ENCODE measurements at places on chromosomes 2 and 18. TPM values are rescaled to one million over a fixed set of nuclear protein-coding genes. Genes with fewer than 3 reads are reported as not detected.

The DYNAP gene
- total RNA-seq, result not detected

DNA sequence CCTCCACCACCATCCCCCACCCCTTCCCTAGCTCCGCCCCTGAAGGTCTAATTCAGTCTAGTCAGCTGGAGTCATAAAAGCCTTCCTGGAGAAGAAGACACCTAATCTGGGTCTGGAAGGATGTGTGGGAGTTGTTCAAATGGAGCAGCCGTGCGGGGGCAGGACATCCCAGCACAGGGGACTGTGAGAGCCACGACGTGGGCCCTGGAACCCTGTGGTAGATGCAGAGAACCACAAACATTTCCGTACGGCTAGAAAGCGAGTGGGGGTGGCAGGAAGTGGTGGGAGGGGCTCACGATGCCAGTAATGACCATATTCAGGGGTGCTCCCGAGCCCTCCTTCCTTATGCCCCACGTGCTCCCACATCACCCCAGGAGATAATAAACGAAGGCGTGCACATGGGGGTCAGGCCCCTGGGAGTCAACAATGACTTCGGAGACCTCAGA lies 20.9 kb upstream of the COL6A3 start:
- no peak for DNase-seq

DNA sequence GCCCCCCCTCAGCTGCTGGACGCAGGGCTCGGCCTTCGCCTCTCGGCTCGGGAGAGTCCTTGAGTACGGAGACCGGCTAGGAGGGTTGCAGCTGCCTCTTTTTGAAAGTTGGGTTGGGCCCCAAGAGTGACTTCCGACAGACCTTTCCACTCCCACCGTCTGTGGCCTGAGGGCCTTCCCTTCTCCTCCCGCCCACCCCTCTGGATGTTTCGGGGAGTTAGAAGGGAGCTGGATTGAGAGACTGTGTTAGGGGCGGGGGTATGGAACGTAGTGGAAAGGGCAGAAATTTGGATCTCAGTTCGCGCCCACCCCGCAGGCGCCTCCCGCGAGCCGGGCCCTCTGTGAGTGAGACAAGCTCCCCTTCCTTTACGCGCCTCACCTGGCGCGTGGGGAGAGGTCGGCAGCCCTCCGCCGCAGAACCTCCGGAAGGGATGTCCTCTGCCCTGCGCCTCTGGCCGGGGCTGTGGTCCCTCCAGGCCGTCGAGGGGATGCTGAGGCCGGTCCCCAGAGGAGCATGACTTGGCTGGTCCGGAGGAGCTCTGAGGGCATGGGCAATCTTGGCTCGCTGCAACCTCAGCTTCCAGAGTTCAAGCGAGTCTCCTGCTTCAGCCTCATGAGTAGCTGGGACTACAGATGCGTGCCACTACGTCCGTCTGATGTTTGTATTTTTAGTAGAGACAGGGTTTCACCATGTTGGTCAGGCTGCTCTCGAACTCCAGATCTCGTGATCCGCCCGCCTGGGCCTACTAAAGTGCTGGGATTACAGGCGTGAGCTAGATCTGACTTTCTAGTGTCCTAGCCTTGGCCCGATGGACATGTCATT lies 15.9 kb downstream of the C2orf74 start:
- no peak for DNase-seq

DNA sequence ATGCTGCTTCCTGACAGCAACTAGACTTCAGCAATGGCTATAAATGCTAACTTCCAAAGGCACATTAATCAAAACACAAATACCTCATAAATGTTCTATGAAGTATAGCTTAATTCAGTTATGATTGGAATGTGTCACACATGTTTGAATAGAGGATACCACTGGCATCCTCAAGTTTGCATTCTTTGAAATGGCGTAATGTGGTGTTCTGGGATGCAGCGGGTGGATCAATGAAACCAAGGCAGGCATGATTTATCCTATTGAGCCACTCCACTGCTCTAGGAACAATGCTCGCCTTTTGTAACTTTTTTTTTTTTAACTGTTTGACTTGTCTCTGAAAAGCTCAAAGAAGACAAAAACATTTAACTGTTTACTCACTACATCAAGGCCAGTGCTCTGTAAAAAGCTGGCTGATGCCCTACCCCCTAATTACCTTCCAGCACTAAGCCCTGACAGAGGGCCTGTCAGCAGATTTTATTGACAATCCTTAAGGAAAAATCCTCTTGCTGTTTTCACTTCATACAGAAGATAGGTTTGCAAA lies 278.8 kb upstream of the SESTD1 start:
- no peak for DNase-seq

GRCh38 chr2:216081487-216082116 lies at the start of the genes PECR and TMEM169:
Gene PECR (minus strand): TSS chr2:216081809. CDS start chr2:216081741, 68 bp downstream.
Gene TMEM169 (plus strand): TSS chr2:216081919. CDS start chr2:216095964, 14,045 bp downstream.
- peak; percentile 57 for DNase-seq

DNA sequence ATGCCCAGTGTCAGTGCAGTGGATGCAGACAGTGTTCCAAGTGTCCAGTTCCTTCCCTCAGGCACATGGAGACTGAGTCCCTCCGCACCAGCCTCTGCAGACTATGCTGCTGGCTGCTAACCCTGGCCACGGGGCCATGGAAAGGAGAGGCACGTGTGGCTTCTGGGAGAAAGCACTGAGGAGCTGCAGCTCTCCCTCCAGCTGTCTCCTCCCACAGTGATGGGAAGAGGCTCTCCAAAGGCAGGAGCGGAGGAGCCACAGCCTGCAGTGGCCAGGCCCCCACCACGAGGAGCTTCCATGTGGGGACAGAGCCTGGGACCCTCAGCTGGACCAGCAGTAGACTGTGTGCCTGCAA lies 141.1 kb downstream of the NDUFA10 start:
- DNase-seq, result no peak

The TMEFF2 gene
- 0.14 TPM for total RNA-seq

The COL5A2 gene
- total RNA-seq, result 1,068 TPM

DNA sequence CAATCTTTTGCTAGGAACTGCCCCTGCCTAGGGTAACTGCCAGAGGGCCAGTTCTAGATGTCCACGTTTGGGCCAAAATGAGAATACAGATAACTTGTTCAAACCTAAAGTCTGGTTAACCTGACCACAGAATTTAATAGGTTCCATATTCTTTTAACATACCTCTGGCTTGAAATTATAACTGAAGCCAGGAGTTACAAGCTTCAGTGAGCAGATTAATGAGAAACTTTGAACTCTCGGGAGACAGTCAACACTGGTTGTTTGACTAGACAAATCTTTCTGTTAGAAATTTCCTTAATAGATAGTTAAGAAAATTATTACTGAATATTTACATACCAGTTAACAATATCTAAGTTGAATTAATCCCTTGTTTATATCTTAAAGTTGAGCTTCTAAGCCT lies 110.0 kb upstream of the KLF7 start:
- no peak for DNase-seq

DNA sequence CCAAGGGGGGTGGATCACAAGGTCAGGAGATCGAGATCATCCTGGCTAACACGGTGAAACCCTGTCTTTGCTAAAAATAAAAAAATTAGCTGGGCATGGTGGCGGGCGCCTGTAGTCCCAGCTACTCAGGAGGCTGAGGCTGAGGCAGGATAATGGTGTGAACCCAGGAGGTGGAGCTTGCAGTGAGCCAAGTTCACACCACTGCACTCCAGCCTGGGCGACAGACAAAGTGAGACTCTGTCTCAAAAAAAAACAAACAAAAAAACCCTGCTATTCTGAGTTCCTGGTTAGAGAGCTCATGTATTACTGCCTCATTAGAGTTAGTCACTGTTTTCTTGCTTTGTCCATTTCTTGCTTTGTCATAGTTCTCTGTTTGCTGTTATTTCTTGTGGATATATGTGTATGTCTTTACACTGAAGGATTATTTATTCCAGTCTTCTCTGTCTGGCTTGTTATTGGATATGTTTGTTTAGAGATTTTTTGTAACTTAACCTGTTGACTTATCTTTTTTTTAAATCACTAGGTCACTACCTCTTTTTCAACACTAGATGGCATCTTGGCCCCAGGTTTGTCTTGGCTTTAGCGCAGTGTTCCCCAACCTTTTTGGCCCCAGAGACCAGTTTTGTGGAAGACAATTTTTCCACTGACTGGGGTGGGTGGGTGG lies 17.0 kb downstream of the TTLL4 start:
- peak; percentile 15 for DNase-seq

The TRMT61B gene
- 29.4 TPM for total RNA-seq

The DSC1 gene
- 0.14 TPM for total RNA-seq

GRCh38 chr18:35334821-35335220 lies 9.4 kb downstream of the ZNF24 start:
- DNase-seq, result no peak

GRCh38 chr2:134281815-134282419 lies 28.0 kb downstream of the MGAT5 start:
- DNase-seq, result no peak

- DNase-seq, result no peak
Measured at GRCh38 chr2:178177066-178177679, 17.1 kb upstream of the OSBPL6 start.

The HOXD13 gene
- 5.2 TPM for total RNA-seq

The MYOM1 gene
- 0.10 TPM for total RNA-seq

The IFIH1 gene
- total RNA-seq, result 5.1 TPM

DNA sequence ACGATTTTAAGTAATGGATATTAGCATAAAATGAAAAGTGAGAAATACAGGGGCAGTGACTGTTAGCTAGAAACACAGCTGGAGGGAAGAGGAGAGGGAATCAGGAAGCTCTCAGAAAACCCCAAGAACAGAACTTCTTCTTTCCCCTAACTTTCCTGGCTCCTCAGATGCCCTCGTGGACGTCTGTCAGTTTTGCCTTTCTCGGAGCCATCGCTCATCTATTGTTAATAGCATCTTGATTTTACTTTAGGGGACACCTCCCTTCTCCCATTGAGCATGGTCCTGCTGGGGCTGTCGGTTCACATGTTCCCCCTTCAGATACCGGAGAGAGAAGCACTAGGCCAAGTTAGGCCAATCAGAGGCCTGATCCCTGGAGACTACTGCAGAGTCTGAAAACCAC lies 2.3 kb upstream of the PLEK start:
- DNase-seq, result no peak

GRCh38 chr2:19949071-19949470 lies 40.8 kb downstream of the WDR35 start:
- DNase-seq, result no peak

DNA sequence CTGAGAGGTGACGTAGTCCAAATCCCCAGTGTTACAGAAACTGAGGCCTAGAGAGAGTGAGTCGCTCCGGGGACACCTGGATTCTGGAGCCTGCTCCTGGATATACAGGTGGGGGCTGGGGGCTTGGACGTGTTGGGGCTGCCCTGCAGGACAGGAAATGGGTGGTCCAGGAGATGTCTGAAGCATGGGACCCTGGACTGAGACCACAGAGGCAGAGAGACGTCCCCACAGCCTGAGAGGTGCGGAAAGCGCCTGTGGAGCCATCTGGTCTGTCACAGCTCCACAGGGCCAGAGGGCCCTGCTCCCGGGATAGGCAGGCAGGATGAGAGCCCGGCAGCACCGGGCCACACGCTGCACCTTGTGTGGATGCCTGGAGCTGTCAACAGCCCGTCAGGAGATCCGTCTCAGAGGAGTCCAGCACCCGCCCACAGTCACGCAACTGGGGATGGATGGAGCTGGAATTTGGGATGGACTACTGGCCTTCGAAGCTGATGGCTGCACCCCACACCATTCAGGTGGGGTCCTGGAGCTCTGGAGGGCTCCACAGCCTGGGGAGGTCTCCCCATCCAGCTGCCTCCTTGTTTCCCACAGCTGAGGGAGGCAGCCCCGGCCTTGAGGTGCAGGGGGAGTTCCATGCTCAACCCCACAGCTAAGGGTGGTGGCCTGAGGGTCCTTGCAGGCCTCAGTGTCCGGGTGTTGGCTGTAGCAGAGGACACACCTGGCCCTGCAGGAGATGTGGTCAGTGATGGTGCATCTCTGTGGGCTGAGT lies 303.0 kb downstream of the NDUFA10 start:
- no peak for DNase-seq

GRCh38 chr2:74747411-74748080 lies 86.4 kb upstream of the HK2 start:
- no peak for DNase-seq

GRCh38 chr2:204576362-204576979 lies 31.2 kb downstream of the PARD3B start:
- no peak for DNase-seq

The FBXO48 gene
- total RNA-seq, result 0.75 TPM

The STARD6 gene
- total RNA-seq, result 0.57 TPM

GRCh38 chr2:163626639-163627109 lies 109.1 kb downstream of the FIGN start:
- DNase-seq, result no peak

- no peak for DNase-seq
Measured at GRCh38 chr2:203625701-203626100, 80.7 kb upstream of the CD28 start.

DNA sequence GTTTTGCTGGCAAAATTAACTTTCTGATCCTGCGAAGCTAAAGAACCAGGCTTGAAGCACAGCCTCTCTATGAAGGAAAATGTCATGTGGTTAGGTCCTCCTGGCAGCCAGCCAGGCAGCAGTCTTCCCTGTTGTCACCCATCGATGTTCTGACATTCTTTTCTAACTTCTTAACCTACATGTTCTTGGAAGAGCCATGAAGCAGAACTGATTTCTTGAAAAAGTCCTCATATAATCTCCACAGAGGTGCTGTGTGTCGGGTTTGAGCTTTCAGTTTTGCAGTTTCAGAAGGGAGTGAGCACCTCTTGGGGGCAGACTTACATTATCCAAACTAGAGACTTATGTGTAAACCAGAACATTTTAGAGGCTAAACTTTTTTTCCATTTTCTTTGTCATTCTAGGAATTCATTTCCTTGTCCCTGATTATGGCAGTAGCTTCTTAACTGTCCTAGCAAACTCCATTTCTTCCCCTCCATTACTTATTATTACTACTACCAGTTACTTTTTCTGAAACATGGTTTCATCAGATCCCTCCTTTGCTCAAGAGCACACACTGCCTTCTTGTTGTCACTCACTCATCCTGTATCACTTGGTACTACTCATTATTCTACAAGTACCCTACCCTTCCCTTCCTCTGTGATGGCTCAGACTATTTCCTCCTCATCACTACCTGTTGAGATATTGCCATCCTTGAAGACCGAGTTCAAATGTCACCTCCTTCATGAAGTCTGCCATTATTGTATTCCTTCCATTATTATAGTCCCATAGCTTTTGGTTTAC lies 31.1 kb downstream of the DOK1 start:
- no peak for DNase-seq

GRCh38 chr2:27993402-27993787 lies 102.9 kb downstream of the BABAM2 start:
- DNase-seq, result no peak

The SLC19A3 gene
- 12.3 TPM for total RNA-seq

GRCh38 chr2:88933980-88934379 lies 242.5 kb downstream of the RPIA start:
- DNase-seq, result no peak

The MERTK gene
- 1.2 TPM for total RNA-seq

- DNase-seq, result no peak
Measured at GRCh38 chr2:239778042-239778851, 246.9 kb downstream of the NDUFA10 start.

DNA sequence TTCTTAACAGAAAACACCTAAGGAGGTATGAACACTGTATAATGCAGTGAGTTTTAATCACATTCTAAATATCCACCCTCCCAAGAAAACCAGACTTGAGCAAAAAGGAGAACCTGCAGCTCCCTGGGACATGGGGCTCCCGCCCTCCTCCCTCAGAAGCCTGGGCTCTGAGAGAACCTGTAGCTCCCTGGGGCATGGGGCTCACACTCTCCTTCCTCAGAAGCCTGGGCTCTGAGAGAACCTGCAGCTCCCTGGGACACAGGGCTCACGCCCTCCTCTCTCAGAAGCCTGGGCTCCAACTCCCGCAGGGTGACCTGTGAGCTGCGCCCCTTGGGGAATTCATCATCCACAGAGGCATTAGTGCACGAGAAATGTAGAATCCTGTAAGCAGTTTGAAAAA lies 222.9 kb downstream of the SNTG2 start:
- no peak for DNase-seq

GRCh38 chr2:16588565-16588964 lies 77.1 kb downstream of the CYRIA start:
- no peak for DNase-seq

Measured in NCI-H460 (cell line).